ENCODE measurements at places on chromosomes 4 and X. TPM values are rescaled to one million over a fixed set of nuclear protein-coding genes. Genes with fewer than 3 reads are reported as not detected.

Gene CCSER1
- 0.75 TPM for total RNA-seq

Gene GAGE2A
- total RNA-seq, result not detected

Gene HEPH
- total RNA-seq, result 6.3 TPM

Gene F11
- not detected for total RNA-seq

Gene IDH3G
- 30.6 TPM for total RNA-seq

Gene POF1B
- total RNA-seq, result 0.04 TPM

Gene SMIM10L2A
- 1.6 TPM for total RNA-seq

Gene UGT8
- total RNA-seq, result 0.62 TPM

Gene ZNF718
- total RNA-seq, result 6.7 TPM

Gene PAGE5
- total RNA-seq, result not detected

Gene NUDT10
- total RNA-seq, result 1.3 TPM

Gene LDB2
- 48.3 TPM for total RNA-seq

Gene IL2RG
- 0.98 TPM for total RNA-seq

GRCh38 chr4:90842960-90843359, 715.8 kb downstream of the CCSER1 start:
- no peak for DNase-seq

DNA sequence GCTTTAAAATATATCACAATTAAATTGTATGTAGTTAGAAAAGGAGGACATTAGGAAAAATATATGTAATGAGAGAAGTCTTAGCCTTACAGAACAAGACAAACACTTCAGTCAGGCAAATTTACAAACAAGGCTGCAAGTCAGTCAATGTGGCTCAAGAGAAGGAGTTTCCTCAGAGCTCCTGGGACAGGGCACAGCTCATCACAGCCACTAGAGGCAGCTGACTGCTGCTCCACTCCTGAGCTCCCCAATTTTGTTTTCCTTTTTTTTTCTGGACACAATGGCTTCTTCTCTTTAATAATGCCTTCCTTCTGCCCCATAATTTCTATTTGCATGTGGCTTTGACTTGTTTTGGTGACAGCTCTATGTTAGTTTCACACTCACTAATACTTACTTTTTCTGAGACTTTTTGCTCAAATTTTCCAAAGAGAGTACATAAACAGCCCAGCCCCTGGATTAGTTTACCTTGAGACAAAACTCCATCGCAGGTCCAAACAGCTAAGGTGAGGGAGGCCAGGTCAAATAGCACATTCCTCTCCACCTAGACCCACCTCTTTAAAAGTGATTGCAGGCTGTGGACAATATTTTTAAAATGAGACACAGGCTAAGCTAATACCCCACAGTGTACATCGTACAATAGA, 850.4 kb upstream of the FRG1 start:
- DNase-seq, result no peak

- DNase-seq, result no peak
These were observed 47.3 kb upstream of the STK26 start for GRCh38 chrX:131975851-131976250.

GRCh38 chrX:63282077-63282476, 69.1 kb downstream of the SPIN4 start:
- DNase-seq, result peak; percentile 8

DNA sequence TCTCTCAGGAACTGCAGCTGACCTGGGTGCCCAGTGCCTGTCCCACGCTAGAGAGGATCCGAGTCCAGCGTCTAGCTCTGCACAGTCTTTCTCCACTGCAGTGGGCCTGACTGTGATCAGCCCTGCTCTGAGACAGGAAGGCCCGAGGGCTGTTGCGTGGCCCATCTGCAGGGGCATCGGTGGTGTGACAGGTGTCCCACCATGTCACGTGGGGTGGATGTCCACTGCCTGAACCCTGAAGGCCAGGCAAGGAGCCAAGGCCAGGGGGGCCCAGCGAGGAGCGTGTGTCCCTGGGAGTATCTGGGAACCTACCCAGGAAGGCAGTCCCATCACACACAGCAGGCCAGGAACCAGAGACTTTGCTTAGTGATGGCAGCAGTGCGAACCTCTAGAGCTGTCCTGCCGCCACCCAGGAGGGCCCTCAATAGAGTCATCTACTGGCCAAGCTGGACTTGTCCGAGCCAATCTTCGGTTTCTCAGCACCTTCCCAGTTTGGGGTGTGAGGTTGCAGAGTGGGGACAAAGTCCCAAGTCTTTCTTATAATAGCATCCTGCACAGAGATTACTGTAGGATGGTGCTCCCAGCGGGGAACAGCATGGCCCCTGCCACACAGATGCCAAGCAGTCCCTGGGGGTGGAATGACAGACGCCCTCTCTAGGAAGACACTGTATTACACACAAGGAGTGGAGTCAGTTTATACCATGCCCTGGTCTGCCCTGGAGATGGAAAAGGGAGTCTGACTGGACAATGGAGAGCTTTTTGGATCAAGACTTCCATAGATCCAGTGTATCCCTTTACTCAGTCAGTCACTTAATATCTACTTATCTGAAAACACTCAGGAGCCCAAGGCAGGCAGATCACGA, 38.3 kb downstream of the DCTD start:
- DNase-seq, result peak; percentile 61

DNA sequence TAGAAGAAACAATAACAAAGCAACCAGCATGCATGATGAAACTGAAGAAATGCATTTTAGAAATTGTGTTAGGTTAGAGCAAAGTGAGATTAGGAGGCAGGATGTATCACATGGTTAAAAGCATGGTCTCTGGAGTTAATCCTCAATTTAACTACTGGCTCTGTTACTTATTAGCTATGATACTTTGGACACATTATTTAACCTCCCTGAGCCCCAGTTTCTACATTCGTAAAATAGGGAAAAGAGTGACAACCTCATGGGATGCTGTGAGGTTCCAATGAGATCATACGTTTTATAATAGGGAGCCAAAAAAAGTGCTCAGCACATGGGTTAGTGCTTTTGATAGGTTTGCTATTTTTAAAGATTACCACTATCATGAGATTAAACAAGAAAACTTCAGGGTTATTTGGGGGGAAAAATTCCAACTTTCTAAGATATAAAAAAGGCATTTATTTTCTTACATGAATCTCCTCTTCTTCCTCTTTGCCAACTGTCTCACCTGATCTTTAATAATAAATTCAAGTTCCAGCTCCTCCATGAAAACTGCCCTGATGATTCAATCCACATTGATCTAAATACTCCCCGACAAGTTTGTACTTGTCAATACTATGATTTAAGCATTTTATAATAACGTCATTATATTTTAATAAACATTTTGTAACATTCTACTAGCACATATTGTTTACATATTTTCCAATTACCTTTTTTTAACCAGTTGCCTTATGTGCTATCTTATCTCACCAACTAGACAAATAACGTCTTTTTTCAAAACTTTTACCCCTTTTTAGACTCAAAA, 4.6 kb downstream of the SEC31A start:
- DNase-seq, result no peak

DNA sequence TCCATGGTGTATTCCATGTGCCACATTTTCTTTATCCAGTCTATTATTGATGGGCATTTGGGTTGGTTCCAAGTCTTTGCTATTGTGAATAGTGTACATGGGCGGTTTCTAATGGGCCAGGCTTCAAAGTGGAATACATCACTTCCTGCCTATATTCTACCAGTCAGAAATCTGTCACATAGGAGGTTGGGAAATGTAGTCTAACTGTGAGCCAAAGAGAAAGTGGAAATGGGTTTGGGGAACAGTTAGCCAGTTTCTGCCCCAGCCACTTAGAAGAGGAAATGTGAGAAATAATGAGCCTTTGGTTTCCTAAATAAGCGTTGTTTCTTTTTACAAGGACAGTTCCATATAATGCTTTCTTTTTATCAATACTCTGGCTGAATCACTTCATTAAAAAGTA, 85.1 kb upstream of the AP1S2 start:
- DNase-seq, result peak; percentile 16

DNA sequence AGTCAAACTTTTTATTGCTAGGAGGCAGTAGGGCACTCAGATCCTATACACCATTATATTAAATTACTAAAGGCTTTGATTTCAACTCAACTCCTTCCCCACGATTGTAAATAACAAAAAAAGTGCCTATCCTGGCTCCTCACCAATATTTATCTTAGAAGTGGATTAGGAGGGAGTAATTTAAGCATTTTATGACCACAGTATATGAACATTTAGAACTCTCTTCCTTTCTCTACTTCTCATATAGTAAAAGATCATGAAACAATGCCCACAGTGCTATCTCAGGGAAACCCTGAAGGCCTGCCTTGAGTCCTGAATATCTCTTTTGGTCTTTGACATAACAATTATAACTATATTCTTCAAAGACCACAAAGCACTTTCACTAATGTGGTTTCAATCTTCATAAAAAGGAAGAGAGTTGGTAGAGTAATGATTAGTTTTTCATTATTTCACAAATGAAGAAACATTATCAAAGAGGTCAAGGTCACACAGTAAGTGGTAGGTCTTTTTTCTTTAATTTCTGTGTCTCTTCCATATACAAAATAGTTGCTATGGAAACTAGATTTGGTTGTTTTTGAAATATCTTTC, 29.1 kb upstream of the ADH1C start:
- no peak for DNase-seq

- DNase-seq, result no peak
These were observed 98.8 kb upstream of the DHX15 start for GRCh38 chr4:24683116-24683515.

GRCh38 chr4:22881411-22881810, 188.7 kb downstream of the GBA3 start:
- no peak for DNase-seq

- DNase-seq, result no peak
These were observed 691.5 kb downstream of the KCTD8 start for GRCh38 chr4:43757147-43757546.

DNA sequence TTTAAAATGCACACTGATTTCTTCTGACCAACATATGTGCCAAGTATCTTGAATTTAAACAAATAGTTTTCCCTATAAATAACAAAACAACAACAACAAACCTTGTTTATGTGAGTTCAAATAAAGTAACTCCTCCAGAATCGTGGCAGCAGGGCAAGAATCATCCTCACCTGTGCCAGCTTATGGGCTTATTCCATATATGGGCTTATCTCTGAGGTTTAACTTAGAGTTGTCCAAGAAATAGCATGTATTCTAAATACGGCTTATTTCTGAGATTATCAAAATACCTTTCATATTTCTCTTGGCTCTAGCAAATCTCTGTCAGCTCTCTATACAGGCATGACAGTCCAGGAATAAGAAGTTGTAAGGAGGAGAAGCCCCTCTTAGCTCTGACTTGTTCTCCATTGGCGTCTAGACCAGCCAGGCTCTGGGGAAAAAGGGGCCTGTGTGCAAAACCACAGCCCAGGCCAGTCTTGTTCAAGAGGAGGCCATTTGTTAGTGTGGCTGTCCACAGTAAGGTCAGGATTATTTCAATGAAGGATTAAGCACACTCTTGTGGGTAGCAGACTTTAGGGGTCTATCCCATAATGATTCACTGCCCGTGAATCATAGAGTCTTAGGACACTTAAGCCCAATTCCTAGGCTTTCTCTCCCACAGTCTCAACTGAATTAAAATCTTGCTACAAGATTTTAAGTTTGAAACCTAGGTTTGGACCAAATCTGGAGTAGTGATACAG, 63.2 kb downstream of the FRAS1 start:
- no peak for DNase-seq

DNA sequence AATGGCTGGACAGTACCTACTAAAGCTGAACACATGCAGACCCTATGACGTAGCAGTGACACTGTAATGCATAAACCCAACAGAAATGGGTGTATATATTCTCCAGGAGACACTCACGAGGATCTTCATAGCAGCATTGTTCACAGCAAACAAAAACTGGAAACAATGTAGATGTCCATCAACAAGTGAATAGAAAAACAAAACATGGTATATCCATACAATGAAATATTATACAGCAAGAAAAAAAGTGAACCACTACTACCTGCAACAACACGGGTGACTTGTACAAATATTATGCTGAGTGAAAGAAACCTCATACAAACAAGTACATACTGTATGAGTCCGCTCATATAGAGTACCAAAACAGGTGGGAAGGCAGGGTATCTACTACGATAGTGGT, 16.5 kb downstream of the ARHGEF6 start:
- DNase-seq, result no peak

- DNase-seq, result peak; percentile 18
These were observed 150.7 kb upstream of the EOLA2 start for GRCh38 chrX:150088766-150089518.

GRCh38 chr4:87580057-87580456, 28.3 kb upstream of the DSPP start:
- DNase-seq, result no peak

DNA sequence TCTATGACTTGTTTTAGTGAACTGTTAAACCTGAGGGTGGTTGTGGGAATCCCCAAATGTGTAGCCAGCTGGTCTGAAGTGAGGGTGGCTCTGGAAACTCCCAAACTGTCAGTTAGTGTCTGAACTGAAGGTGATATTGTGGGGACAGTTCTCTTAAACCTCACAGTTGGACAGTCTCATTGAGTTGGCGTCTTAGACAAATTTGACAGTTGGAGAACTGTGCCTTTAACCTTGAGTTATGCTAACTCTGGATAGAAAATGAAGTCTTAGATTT, 20.7 kb upstream of the CTSO start:
- DNase-seq, result no peak

- no peak for DNase-seq
These were observed 116.1 kb downstream of the PDLIM5 start for GRCh38 chr4:94567811-94568210.

- no peak for DNase-seq
These were observed 141.2 kb downstream of the PDGFC start for GRCh38 chr4:156830351-156830750.

DNA sequence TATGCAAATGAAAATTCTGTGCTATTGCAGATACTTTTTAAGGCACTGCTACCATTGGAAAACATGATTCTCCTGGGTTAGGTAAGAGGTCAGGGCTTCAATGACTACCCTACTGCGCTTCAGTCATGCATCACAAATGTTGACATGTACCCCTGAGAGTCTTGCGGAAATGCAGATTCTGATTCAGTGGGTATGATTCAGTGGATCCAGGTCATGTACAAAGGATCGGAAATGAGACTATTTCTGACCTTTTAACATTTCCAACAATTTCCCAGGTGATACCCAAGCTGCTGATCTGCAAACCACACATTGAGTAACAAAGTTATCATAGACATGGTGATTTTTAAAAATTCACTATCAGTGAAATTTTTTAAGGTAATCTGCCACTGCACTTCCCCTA, 62.6 kb downstream of the DDX53 start:
- no peak for DNase-seq

DNA sequence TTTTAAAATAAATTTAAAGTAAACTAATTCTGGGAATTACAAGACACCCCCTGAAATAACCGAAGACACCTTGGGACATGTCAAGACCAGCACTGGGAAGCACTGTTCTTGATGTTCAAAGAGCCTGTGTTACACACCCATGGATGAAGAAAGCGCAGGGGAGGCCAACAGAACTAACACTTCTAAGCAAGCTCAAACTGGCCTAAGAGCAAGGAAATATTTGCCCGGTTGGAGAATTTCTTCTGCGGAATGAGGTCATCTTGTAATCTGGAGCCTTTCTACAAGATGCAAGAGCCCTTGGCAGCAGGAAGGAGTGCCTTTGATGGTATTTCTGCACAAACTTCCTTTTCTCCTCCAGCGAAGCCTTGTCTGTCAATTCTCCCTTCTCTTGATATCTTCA, 9.3 kb upstream of the EFHC2 start:
- no peak for DNase-seq

Data from muscle of leg (tissue), 16 donors.